ENCODE measurements at places on chromosomes 16 and 17. TPM values are rescaled to one million over a fixed set of nuclear protein-coding genes. Genes with fewer than 3 reads are reported as not detected.

DNA sequence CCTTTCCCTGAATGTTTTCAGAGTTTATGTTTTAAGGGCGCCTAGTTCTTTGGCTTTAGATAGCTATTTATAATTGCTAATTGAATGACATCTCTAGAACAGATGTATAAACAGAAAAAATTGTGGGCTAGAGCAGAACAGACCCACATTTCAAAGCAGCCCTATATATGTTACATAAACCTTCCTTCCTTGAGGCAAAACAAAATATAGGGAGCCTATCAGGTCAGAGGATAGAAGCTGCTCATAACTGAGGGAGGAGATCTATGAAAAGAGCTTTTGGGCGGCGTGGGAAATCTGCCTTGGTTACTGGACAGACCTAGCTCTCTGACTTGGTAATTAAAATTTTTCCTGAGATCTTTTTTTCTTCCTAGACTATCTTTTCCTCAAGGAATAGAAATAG, 68.4 kb downstream of the SPAG9 start:
- no peak for DNase-seq

DNA sequence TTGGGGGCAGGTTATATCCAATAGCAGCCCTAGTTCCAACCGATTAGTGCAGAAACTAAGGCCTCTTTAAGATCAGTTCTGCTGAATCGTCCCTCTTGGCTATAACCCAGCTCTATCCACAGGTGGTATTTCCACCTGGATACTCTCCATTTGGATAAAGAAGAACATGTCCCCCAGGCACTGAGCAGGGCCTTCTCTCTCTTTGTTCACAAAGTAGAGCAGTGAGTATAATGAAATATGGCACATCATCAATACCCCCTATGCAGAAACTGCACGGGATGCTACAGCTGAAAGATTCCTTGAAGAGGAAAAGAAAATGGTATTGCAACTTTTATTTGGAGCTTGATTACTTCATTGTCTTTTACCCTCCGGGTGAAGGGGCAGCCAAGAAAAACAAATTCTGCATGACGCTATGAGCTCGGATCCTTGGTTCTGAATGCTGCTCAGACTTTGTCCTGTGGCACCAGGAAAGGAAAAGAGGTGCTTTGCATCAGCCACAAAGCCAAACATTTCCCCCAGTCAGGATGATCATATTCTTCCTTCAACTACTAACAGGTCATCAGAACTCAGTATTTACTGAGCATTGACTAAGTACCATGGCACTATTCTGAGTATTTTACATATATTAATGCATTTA, 399.7 kb downstream of the NPIPA8 start:
- DNase-seq: no peak

GRCh38 chr16:51072591-51072990, 78.5 kb downstream of the SALL1 start:
- DNase-seq: no peak

DNA sequence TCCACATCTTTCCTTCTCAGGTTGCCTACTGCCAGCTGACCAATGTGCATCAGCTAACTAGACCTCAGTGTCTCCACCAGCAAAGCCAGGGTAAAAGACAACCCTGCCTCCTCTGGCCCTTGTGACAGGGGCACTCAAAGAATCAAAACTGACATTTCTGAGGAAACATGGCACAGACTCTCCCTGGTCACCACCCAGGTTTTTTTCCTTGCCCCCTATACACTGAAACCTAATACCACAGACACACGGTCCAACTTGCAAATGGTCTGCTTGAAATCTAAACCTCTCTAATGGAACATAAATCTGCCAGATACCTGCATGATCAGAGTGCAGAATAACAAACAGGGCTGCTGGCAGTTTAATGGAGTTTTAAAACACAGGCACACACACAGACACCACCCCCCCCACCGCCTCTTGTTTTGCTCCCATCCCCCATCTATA, 19.5 kb upstream of the CORO6 start:
- no peak for DNase-seq

GRCh38 chr16:50386774-50387173, 18.0 kb upstream of the BRD7 start:
- no peak for DNase-seq

DNA sequence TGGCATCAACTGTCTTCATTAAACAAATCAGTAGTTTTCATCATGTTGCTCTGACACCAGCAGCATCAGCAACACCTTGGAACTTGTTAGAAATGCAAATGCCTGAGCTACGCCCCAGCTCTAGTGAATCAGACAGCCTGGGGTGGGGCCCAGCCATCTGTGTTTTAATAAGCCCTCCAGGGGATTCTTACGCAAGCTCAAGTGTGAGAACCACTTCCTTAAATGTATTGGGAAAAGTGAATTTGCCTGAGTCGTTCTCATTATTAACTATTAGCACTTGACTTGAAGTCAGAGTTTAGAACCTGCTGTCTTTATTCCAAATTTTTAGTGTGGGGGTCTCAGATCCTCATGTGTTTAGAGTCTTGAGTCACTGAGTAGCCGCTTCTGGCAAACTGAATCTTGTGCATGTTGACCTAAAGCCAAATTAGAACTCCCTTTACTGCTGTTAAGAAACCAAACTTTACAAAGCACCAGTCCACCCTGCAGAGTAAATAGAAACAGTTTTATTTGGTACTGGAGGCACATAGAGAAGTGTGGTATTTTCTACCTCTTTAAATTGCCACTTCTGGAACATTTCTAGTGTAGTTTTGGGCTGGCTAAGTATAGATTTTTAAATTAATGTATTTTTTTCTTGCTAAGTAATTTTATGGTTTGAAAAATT, 137.4 kb upstream of the COX10 start:
- no peak for DNase-seq

- no peak for DNase-seq
Observed at GRCh38 chr16:26735521-26735920, 331.2 kb upstream of the C16orf82 start.

DNA sequence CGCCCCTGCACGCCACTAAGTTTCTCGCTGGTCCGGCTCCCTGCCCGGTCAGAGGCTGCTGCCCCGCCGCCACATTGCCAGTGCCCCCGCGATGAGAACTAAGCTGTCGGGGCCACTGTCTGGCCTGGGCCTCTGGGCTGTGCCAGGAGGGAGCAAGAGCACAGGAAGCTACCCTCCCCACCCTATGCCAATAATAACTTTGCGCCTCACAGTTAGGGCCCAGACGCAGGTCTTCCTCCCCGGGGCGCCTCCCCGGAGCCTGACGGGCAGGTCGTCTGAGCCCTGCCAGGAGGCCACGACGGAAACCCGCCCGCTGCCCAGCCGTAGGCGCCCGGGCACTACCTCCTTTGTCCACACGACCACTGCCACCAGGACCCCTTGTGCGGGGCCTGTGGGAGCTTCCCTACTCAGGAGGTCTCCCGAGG, 1.5 kb downstream of the ZFPM1 start:
- no peak for DNase-seq

- DNase-seq: no peak
Observed at GRCh38 chr16:14356064-14356463, 274.0 kb downstream of the PARN start.

- DNase-seq: no peak
Observed at GRCh38 chr16:70396246-70396904, 42.5 kb downstream of the ST3GAL2 start.

GRCh38 chr17:69716556-69716955, 302.1 kb downstream of the MAP2K6 start:
- DNase-seq: no peak

GRCh38 chr17:73863761-73864535, 219.7 kb upstream of the SDK2 start:
- no peak for DNase-seq

GRCh38 chr17:18163547-18163946, 20.1 kb upstream of the ALKBH5 start:
- DNase-seq: no peak

DNA sequence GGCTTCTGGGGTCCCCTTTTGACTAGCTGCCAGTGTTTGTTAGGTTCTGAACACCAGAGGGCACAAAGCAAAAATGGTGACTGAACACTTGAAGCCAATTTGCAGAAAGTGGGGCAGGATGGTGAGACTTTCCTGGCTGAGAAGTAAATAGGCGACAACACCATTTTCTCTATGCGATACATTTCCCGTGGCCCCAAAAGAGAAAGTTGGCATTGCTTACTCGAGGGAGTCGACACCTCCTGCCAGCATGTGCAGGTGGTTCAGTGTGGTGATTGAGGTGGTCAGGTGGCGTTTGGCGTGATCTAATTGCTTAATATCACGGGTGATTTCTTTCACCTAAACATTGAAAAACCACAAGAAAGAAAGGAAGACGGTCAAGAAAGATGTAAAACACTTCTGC, 59.0 kb downstream of the VPS53 start:
- no peak for DNase-seq

GRCh38 chr17:29383686-29384085, 6.5 kb upstream of the TAOK1 start:
- DNase-seq: no peak

The TMEM11 gene
- polyA plus RNA-seq: 32.0 TPM

The GFAP gene
- polyA plus RNA-seq: 0.16 TPM

The PCTP gene
- polyA plus RNA-seq: 37.1 TPM

The RHBDF1 gene
- polyA plus RNA-seq: 28.1 TPM

The DNASE1L2 gene
- polyA plus RNA-seq: 1.2 TPM

Data from HepG2 (cell line).